ENCODE measurements at places on chromosomes 13 and 19.
A peak's percentile ranks its signal among the peaks of the same experiment; 100 is the strongest.

DNA sequence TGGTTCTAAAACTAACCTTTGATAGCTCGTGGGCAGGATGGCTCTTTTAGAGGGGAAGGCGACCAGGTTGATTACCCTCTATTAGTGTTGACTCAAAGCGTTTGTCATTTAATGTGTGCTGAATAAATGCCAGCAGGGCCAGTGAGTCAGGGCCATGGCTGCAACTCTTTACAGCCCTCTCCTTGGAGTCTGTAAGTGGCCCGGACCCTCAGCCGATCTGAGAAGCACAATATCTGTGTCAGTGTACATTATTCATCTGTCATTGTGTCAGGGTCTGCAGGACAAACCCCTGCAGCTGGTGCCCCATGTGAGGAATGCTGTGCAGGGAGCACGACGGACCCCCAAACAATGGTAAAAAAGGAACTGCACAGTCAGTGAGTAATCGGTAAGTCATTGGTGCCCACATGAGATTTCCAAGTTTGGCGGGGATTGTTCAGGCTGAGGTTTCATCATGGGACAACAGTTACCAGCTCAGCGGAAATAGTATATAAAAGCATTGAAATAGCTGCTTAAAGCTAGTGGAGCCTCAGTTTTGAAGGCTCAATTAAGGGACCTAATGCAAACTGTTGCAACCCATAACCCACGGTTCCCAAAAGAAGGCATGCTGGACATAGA, 139.1 kb downstream of the ZNF675 start:
- DNase-seq: no peak
- no peaks in the 10 kb centered on the region for H3K4me1 ChIP-seq
- no peak overlapping the region for H3K27ac ChIP-seq
- H3K36me3 ChIP-seq: no peaks in the 10 kb centered on the region

DNA sequence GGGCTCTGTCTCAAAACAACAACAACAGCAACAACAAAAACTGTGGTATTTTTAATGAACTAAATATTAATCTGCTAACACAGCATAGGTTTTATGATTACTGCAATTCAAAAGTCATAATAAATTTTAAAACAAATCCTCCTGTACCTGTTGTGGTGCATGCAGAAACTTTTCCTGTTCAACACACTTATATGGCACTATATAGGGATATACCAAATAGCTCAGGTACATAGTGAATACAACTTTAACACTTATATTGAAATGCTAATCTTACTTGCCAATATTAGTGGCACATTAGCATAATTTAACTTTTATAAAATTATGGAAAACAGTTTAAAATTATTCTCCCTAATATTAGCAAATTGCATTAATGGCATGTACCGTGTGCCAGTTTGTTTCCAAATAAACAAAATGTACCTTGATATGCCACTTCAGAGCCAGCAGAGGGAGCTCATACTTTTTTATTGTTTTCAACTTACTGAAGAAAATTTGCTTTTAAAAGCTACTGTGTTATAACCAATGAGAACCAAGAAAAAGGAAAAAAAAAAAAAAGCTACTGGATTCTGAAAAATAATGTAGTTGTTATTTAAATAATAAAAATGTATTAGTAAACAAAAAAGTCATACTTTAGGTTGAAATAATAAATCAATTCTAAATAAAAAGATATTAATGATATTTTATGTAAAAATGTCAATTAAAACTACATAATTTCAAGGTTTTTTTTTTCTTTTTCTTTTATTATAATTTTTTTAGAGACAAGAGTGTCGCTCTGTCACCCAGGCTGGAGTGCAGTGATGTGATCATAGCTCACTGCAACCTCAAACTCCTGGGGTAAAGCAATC, 18.0 kb upstream of the RBM26 start:
- H3K4me1 ChIP-seq: no peaks in the 10 kb centered on the region
- H3K27me3 ChIP-seq: no peaks in the 10 kb centered on the region
- DNase-seq: no peak
- H3K36me3 ChIP-seq: no peaks in the 10 kb centered on the region
- no peak overlapping the region for H3K4me3 ChIP-seq

DNA sequence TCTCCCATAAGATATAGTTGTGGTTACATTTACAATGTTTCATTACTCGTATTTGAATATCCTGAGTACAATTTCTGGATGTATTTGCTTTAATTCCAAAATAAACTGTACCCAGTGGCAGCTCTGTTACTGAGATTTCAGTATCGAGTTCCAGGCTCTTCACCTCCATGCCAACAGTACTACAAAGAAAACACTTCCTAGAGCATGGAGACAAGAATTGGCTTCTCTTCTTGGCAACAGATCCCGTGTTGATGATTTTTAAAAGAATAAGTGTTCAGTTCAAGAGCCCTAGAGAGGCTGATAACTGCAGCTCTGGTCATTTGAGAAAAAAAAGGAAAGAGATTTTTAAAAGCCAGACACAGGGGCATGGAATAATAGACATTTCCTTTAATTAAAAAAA, 302.8 kb downstream of the EFNB2 start:
- no peaks in the 10 kb centered on the region for H3K27me3 ChIP-seq
- H3K27ac ChIP-seq: no peak overlapping the region
- peaks cover 13% of the 10 kb centered on the region for H3K4me1 ChIP-seq
- no peaks in the 10 kb centered on the region for H3K36me3 ChIP-seq
- DNase-seq: no peak

GRCh38 chr19:1018393-1018792, 2.5 kb downstream of the TMEM259 start:
- no peak overlapping the region for H3K4me3 ChIP-seq
- no peak for DNase-seq
- no peaks in the 10 kb centered on the region for H3K27me3 ChIP-seq
- no peak overlapping the region for H3K27ac ChIP-seq
- peaks cover 52% of the 10 kb centered on the region for H3K4me1 ChIP-seq
- H3K36me3 ChIP-seq: peaks cover 12% of the 10 kb centered on the region

DNA sequence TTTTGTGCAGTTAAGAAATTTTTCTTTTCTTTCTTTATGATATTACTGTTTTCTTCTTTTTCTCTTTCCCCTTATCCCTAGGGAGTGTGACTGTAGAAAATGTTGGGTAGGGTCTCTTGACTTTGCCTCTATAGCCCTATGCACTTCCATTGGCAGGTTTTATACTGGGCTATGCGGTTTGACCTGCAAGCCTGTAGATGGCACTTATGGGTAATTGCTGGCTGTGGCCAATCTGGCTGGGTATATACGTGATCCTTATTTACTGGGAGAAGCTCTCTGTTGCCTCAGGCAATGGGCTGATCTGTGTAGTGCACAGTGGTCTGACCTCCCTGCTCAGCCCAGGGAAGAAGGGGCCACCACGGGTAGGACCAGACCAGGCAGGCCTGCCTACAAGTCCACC, 78.8 kb downstream of the RAP2A start:
- H3K27me3 ChIP-seq: no peaks in the 10 kb centered on the region
- no peak overlapping the region for H3K4me3 ChIP-seq
- no peaks in the 10 kb centered on the region for H3K36me3 ChIP-seq
- DNase-seq: no peak

- H3K4me3 ChIP-seq: no peak overlapping the region
- H3K27ac ChIP-seq: no peak overlapping the region
- H3K27me3 ChIP-seq: no peaks in the 10 kb centered on the region
- H3K4me1 ChIP-seq: no peaks in the 10 kb centered on the region
- H3K36me3 ChIP-seq: no peaks in the 10 kb centered on the region
- no peak for DNase-seq
These were observed 58.3 kb upstream of the ZNF507 start for GRCh38 chr19:32287086-32287485.

- peaks cover 49% of the 10 kb centered on the region for H3K4me1 ChIP-seq
- H3K27me3 ChIP-seq: no peaks in the 10 kb centered on the region
These were observed 4.9 kb downstream of the TMEM259 start for GRCh38 chr19:1015782-1016646.

GRCh38 chr13:96172066-96172465, 82.2 kb downstream of the HS6ST3 start:
- H3K4me1 ChIP-seq: no peaks in the 10 kb centered on the region
- H3K27me3 ChIP-seq: no peaks in the 10 kb centered on the region
- H3K4me3 ChIP-seq: no peak overlapping the region
- H3K36me3 ChIP-seq: no peaks in the 10 kb centered on the region

DNA sequence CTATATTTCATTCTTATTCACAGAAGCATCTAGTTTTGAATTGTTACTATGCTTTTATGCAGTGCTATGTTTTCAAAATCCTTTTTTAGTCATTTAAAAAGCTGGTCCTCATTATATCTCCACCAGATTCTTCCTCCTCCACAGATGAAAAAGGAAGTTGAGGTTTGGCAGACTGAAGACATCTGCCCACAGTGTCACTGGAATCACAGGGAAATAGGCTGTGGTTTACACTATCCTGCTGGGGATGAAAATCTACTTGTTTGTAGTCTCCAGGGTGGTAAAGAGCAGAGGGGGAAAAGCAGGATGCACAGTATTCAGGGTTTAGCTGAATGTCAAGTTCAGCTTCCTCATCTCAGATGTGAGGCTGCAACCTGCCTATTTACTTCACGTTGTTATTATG, 351.2 kb downstream of the DNAJC15 start:
- no peak overlapping the region for H3K27ac ChIP-seq
- H3K27me3 ChIP-seq: no peaks in the 10 kb centered on the region
- no peak for DNase-seq
- no peak overlapping the region for H3K4me3 ChIP-seq

DNA sequence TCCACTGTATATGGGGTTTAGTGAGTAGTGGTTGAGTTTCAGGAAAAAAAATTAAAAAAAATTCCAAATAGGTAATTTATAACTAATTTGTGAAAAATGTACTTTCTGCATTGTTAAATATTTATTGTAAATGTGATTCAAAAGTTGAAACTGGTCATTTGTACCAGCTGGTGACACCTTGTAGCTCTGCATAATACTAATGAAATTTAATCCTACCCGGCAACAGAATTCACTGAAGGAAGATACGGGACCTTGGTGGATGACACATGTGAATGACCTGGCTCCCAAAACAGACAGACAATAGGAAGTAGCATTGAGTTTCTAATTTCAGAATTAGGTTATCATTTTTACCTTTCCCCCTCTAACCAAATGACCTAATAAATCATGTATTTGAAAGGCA, 73.8 kb downstream of the SLITRK6 start:
- H3K4me1 ChIP-seq: no peaks in the 10 kb centered on the region

- no peaks in the 10 kb centered on the region for H3K27me3 ChIP-seq
- H3K27ac ChIP-seq: no peak overlapping the region
- peaks cover 12% of the 10 kb centered on the region for H3K4me1 ChIP-seq
- DNase-seq: no peak
These were observed 6.7 kb upstream of the CCNP start for GRCh38 chr19:40232949-40233810.

- no peak overlapping the region for H3K27ac ChIP-seq
- no peak for DNase-seq
- no peaks in the 10 kb centered on the region for H3K27me3 ChIP-seq
- no peaks in the 10 kb centered on the region for H3K4me1 ChIP-seq
- no peak overlapping the region for H3K4me3 ChIP-seq
- no peaks in the 10 kb centered on the region for H3K36me3 ChIP-seq
These were observed 944.0 kb upstream of the MIR17HG start for GRCh38 chr13:90403330-90404082.

- H3K27ac ChIP-seq: no peak overlapping the region
- no peak for DNase-seq
- H3K4me1 ChIP-seq: no peaks in the 10 kb centered on the region
- peaks cover 68% of the 10 kb centered on the region for H3K36me3 ChIP-seq
These were observed 9.8 kb downstream of the ZNF526 start for GRCh38 chr19:42229855-42230351.

- DNase-seq: no peak
- H3K27ac ChIP-seq: no peak overlapping the region
These were observed 94.5 kb downstream of the LIG4 start for GRCh38 chr13:108120856-108121255.

DNA sequence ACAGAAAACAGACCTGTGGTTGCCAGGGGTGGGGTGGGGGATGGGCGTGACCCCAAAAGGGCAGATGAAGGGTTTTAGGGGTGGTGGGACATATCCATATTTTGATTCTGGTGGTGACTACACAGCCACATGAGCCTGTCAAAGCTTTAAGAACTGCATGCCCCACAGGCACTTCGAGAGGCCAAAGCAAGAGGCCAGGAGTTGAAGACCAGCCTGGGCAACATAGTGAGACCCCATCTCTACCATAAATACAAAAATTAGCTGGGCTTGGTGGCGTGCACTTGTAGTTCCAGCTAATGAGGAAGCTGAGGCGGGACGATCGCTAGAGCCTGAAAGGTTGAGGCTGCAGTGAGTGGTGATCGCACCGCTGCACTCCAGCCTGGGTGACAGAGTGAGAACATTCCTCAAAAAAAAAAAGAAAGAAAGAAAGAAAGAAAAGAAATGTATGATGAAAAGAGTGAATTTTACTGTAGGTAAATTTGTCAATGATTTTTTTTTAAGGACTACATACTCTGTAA, 18.9 kb upstream of the BCL3 start:
- peaks cover 11% of the 10 kb centered on the region for H3K4me1 ChIP-seq
- no peaks in the 10 kb centered on the region for H3K27me3 ChIP-seq
- no peak for DNase-seq
- no peaks in the 10 kb centered on the region for H3K36me3 ChIP-seq

GRCh38 chr19:2555422-2556220, 79.7 kb downstream of the GADD45B start:
- no peaks in the 10 kb centered on the region for H3K36me3 ChIP-seq
- H3K27ac ChIP-seq: peak overlapping the region; percentile 79
- H3K4me3 ChIP-seq: peak overlapping the region; percentile 45
- no peak for DNase-seq
- H3K27me3 ChIP-seq: no peaks in the 10 kb centered on the region

GRCh38 chr19:32406161-32407003, 812 bp downstream of the DPY19L3 start:
- H3K4me1 ChIP-seq: peaks cover 21% of the 10 kb centered on the region
- H3K36me3 ChIP-seq: no peaks in the 10 kb centered on the region
- H3K4me3 ChIP-seq: peak overlapping the region; percentile 93
- no peaks in the 10 kb centered on the region for H3K27me3 ChIP-seq
- H3K27ac ChIP-seq: peak overlapping the region; percentile 99
- DNase-seq: no peak

- H3K27me3 ChIP-seq: no peaks in the 10 kb centered on the region
- peaks cover 6% of the 10 kb centered on the region for H3K4me1 ChIP-seq
These were observed 807 bp downstream of the MISP3 start for GRCh38 chr19:14073261-14073924.

DNA sequence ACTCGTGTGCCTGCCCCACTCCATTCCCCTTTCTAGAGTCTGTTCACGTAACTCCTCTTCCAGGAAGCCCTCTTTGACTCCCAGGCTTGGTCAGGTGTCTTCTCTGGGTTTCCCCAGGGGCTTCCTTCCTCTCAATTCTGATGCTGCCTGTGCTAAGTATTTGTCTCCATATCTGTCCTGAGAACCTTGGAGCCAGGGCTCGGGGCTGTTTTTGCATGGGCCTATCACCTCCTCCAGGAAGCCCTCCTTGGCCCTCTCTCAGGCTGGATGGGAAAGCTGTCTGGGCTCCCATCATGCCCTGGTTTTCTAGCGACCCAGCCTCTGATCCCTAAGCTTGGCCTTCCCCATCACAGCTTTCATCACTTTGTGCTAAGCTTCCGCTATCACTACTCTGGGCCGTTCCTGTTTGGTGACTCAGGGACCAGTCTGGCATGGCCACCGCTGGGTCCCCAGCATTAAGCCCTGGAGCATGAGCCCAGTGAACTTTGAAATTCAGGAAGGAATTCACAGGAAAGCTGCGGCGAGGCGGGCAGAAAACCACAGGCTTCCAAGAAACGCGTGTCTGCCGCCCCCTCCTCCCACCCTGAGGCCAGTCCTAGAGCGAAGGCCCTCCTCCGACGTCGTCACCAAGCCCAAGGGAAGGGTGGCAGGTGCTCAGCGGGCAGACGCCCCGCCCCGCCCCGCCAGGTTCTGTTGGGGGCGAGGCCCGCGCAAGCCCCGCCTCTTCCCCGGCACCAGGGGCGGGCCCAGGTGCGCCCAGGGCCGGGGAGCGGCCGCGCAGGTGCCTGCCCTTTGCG, 486 bp upstream of the SPINT2 start:
- H3K4me3 ChIP-seq: peak overlapping the region; percentile 83
- H3K27ac ChIP-seq: peak overlapping the region; percentile 99
- peak; percentile 46 for DNase-seq
- H3K4me1 ChIP-seq: peaks cover 49% of the 10 kb centered on the region
- no peaks in the 10 kb centered on the region for H3K27me3 ChIP-seq

All from thoracic aorta (tissue), 2 donors.